CD14-positive monocyte (primary cell): ENCODE measurements at places on chromosomes 5 and 9. TPM values are rescaled to one million over a fixed set of nuclear protein-coding genes. Genes with fewer than 3 reads are reported as not detected.

ACSL6 gene
- polyA plus RNA-seq: not detected in 2 replicates

DNA sequence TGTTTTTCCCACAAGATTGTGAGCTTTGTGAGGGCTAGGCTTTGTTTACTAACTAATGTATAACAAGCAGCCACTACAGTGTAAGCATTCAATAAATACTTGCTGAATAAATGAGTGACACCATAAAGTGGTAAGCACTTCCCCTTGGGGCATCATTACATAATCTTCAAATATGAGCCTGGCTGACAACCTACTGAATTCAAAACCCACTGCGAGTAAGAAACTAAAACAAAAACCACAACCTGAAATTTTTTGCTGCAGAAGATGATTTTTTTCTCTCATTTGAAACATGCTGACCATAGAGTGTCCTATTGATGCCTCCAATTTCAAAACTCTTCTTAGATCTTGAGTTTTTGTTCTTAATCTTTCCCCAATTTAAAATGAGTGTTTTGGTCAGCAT, 331.3 kb upstream of the CCNG1 start:
- no peaks in the 10 kb centered on the region for H3K4me1 ChIP-seq
- no peaks in the 10 kb centered on the region for H3K27me3 ChIP-seq
- no peaks in the 10 kb centered on the region for H3K36me3 ChIP-seq
- H3K4me3 ChIP-seq: no peak overlapping the region
- DNase-seq: no peak

- peak; percentile 54 for DNase-seq
- H3K27ac ChIP-seq: peak overlapping the region; percentile 87
- H3K4me1 ChIP-seq: peaks cover 34% of the 10 kb centered on the region
- peak overlapping the region; percentile 75 for H3K4me3 ChIP-seq
- no peaks in the 10 kb centered on the region for H3K27me3 ChIP-seq
These were observed 139.9 kb downstream of the PIP5K1B start for GRCh38 chr9:68844631-68845612.

OTULIN gene
- 14.2 TPM for polyA plus RNA-seq

ARID3C gene
- not detected for polyA plus RNA-seq

GRCh38 chr9:85717220-85717619, 24.5 kb downstream of the AGTPBP1 start:
- no peak overlapping the region for H3K4me3 ChIP-seq
- H3K4me1 ChIP-seq: peaks cover 44% of the 10 kb centered on the region
- no peaks in the 10 kb centered on the region for H3K36me3 ChIP-seq
- H3K27ac ChIP-seq: peak overlapping the region; percentile 82
- no peaks in the 10 kb centered on the region for H3K27me3 ChIP-seq
- DNase-seq: no peak

DNA sequence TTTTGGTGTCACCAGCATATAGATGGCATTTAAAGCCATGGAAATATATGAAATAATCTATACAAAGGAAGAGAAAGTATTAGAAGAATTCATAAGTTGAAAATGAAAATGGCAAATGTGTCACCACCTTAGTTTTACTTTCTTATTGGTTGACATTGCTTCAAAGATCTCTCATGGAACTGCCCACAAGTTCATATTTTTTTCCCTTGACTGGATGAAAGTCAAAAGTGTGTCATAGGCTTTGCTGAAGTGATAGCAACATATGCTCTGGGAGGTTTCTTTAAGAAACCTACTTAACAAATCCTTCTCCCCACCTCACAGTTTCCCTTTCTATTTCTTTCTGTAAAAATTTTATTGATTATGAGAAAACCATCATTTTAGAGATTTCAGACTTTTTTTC, 127.2 kb downstream of the VPS13A start:
- no peaks in the 10 kb centered on the region for H3K4me1 ChIP-seq
- no peaks in the 10 kb centered on the region for H3K27me3 ChIP-seq
- no peaks in the 10 kb centered on the region for H3K36me3 ChIP-seq

DNA sequence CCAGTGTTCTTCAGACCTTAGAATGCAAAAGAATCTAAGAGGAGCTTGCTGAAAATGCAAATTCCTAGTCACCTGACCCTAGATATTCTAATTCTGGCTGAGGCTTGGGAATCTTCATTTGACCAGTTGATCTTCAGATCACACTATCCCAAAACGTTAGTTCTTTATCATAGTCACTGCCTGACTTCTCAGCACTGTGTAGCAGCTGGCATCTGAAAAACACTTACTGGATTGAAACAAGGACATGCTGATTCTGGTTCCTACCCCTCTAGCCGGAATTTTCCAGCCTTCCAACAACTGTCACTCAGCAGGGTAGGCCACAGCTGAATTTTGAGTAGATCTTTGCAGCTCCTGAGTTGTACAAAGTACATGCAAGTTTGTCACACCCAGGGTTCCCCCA, 72.2 kb downstream of the EBF1 start:
- H3K27ac ChIP-seq: no peak overlapping the region
- H3K36me3 ChIP-seq: no peaks in the 10 kb centered on the region
- H3K27me3 ChIP-seq: no peaks in the 10 kb centered on the region
- no peak for DNase-seq

- no peaks in the 10 kb centered on the region for H3K36me3 ChIP-seq
- H3K4me1 ChIP-seq: peaks cover 29% of the 10 kb centered on the region
- H3K27ac ChIP-seq: no peak overlapping the region
- no peak for DNase-seq
- H3K4me3 ChIP-seq: no peak overlapping the region
These were observed 20.2 kb upstream of the MTAP start for GRCh38 chr9:21782205-21782604.

DNA sequence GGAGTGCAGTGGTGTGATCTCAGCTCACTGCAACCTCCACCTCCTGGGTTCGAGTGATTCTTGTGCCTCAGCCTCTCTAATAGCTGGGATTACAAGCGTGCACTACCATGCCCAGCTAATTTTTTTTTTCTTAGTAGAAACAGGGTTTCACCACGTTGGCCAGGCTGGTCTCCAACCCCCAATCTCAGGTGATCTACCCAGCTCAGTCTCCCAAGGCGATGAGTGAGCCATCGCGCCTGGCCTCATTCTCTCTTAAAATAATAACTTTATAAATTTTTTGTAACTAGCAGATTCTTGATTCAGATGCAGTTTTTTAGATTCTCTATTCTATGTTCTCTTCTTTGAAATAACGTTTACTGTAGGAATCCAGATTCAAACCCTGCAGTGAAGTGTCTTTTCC, 127.1 kb downstream of the GDNF start:
- H3K27ac ChIP-seq: no peak overlapping the region
- H3K4me3 ChIP-seq: no peak overlapping the region
- no peaks in the 10 kb centered on the region for H3K27me3 ChIP-seq
- no peaks in the 10 kb centered on the region for H3K36me3 ChIP-seq
- no peak for DNase-seq

ZNF169 gene
- 0.90 TPM for polyA plus RNA-seq

IL13 gene
- polyA plus RNA-seq: not detected

DNA sequence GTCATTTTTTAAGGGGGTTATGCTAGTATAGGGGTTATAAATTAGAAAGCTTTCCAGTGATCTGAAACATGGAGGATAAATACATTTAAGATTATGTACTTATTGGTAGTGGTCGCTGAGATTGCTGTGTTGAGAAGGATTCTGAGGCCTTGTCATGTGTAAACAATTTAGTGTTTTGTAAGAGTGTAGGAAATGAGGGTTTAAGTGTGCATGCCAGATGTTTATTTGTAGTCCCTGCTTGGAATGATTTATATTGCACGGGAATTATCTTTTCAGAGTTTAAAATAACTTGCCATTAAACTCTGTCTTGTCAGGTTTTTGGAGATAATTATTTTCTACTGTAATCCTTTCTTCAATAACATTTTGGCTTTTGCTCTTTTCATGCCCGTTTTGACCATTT, 19.4 kb downstream of the ZNF618 start:
- H3K36me3 ChIP-seq: no peaks in the 10 kb centered on the region
- no peaks in the 10 kb centered on the region for H3K4me1 ChIP-seq
- no peak for DNase-seq
- no peak overlapping the region for H3K4me3 ChIP-seq
- no peaks in the 10 kb centered on the region for H3K27me3 ChIP-seq
- no peak overlapping the region for H3K27ac ChIP-seq

DNA sequence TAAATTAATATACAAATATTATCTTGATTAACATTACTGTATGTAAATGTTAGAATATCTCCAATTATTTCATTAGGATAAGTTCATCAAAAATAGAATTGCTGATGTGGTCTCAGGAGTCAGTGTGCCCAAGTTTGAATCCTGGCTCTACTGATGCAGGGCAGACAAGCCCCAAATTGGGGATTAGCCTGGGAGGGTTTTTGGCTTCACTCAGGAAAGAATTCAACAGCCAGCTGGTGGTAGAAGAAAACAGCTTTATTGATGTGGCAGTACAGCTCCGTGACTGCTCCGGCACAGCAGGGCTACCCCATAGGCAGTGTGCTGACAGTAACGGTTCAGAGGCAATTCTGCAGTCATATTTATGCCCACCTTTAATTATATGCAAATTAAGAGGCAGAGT, 32.5 kb downstream of the COL27A1 start:
- H3K27ac ChIP-seq: no peak overlapping the region
- H3K36me3 ChIP-seq: no peaks in the 10 kb centered on the region
- no peaks in the 10 kb centered on the region for H3K4me1 ChIP-seq
- H3K27me3 ChIP-seq: no peaks in the 10 kb centered on the region

DBH gene
- polyA plus RNA-seq: not detected in 2 replicates

NMUR2 gene
- not detected in 2 replicates for polyA plus RNA-seq

CEL gene
- not detected for polyA plus RNA-seq
